ENCODE measurements at places on chromosomes 3 and 15.
A peak's percentile ranks its signal among the peaks of the same experiment; 100 is the strongest.

DNA sequence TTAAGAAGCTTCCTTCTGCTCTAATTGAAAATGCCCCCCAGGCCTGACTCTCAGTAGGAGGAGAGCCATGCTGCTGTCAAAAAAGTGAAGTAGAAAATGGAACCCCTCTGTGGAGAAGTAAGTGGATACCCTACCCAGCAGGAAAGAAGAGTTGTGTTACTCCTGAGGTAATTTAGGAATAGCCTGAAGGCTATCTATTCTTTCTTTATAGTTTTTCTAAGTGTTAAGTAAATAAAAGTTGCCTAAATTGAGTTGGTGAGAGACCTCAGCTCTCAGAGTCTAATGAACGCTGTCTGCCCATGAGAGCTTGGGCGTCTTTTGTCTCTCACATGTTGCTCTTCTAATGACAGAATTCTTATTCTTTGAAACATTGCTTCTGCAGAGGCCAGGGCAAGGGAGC lies 116.2 kb downstream of the NSUN3 start:
- DNase-seq, result no peak

DNA sequence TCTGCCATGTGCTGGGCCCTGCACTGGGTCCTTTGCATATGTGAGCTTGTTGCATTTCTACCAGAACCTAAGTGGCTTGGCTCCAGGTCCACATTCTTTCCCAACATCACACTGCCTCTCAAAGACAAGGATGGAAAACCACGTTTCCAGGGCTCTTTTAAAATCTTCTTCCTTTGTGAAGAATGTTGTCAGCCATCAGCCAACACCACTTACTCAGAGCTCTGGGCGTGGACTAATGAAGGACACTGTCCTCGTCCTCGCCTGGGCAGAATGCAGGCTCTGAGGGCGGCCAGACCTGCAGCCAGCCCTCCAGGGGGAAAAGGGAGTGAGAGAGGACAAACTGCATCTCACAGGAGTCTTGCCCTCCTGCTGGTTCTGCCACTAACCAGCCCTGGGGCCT lies 49.7 kb downstream of the MAGEF1 start:
- peak; percentile 70 for DNase-seq

DNA sequence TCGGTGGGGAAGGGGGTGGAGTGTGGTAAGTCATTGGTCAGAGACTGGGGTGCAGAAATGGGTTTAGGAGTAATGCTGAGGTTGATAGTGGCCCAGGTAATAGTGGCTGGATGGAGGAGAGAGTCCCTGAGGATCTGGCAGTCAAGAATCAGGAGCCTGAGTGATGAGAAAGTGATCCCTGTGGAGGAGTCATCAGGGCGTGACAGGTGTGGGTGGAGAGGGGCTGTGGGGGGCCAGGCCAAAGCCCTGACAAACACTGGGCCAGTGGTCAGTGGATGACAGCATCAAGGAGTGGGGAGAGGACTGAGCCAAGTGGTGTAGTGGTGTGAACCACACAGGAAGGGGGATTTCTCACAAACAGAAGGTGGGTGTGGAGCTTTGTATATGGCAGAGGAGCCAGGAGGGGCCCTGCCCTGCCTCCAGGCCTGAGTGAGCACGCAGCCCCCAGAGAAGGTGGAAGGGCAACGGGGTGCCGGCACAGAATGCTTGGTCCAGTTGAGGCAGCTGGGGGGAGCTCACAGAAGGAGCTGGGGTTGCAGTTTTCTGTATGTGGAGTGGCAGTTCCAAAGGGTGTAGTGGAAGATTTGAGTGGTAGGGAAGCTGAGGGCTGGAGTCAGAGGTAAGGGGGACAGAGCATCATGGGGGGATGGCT lies 77.1 kb downstream of the SPSB4 start:
- DNase-seq, result no peak

GRCh38 chr3:59245859-59246501 lies 196.2 kb upstream of the CFAP20DC start:
- peak; percentile 29 for DNase-seq

DNA sequence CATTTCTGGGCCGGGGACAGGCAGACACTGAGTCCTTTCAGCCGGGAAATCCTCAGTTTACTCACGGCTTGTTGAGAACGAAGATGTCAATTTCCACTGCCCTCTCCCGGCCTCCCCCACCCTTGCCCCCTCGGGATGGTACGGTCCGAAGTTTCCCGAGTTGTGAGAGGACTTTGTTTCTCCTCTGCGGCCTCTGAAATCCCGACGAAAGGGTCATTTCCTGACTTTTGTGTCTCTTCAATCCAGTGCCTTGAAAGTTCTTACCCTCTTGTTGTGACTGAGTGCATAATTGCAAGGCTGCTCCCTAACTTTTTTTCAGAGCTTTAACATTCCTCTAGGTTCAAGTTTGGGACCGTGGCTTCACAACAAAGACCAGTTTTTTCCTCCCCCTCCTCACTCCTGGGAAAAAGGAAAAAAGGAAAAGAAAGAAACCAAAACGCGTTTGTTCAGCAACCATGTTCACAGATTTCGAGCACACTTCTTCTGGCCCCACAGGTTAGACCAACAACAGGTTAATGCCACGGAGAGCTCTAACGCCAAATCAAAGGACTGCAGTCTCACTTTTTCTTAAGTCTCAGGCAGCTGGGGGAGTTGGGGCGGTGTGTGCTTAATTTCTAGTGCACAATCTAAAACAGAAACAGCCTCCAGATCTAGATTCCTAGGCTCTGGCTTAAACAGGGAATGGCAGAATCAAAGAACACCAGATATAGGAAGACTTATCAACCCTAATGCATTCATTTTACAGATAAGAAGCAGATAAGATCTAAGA lies 138.9 kb downstream of the TMCO5A start:
- DNase-seq, result no peak

DNA sequence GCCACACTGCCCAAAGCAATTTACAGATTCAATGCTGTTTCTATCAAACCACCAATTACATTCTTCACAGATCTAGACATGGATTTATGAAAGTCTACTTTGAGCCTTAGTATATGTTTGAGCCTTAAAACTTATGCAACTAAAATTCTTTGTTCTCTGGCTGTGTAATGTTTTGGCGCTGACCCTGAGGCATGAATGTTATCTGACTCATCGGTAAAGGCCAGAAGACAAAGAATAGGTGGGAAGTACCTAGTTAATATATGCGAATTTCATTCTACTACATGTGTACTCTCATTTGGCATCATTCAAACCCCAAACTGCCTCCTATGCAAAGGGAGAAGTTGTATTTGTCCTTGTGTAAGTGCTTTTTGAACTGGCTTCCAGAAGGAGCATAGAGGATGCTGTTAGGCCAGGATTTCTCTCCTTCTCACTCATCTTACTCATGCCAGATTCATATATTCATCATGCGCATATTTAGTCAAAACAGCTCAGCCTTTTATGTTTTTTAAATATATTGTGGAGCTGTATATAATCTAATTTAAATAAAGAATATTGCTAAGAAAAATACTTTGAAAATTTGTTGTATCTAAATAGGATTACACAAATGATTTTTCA lies 204.2 kb downstream of the NFKBIZ start:
- peak; percentile 45 for DNase-seq

GRCh38 chr3:131694376-131694775 lies 191.6 kb upstream of the MRPL3 start:
- DNase-seq, result peak; percentile 73

GRCh38 chr3:113247068-113247467 lies 35.7 kb downstream of the BOC start:
- DNase-seq, result no peak

- no peak for DNase-seq
Measured at GRCh38 chr15:31305796-31306425, 20.7 kb upstream of the KLF13 start.

DNA sequence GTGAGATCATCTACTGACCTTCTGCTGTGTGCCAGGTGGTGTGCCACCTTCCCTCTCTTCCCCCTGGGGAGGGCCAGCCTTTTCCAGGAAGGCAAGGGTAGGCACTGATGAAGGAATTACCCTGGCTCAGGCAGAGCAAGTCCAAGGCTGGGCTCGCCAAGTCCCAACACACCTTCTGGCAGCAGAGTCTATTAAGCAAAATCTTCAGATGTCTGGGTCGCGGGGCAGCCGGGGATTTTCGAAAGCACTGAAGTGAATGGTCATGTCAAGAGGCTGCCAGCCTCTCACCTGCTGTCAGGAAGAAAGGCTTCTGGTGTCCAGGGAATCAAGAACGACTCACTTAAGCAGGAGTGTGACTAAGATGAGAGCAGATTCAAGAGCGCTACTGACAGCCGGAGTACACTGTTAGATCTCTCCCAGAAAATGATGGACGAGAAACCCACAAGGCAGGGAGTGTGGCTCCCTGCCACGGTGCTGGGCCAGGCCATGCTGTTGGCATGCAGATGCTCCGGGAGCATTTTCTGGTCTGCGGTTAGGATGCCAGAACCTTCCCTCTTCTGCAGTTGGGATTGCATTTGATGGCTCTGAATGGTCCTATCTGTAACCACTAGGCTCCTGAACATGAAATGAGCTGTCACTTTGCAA lies 479.8 kb downstream of the SHQ1 start:
- peak; percentile 83 for DNase-seq

- DNase-seq, result peak; percentile 29
Measured at GRCh38 chr3:169118666-169119370, 544.7 kb downstream of the MECOM start.

GRCh38 chr15:69656271-69657030 lies 203.8 kb downstream of the RPLP1 start:
- no peak for DNase-seq

DNA sequence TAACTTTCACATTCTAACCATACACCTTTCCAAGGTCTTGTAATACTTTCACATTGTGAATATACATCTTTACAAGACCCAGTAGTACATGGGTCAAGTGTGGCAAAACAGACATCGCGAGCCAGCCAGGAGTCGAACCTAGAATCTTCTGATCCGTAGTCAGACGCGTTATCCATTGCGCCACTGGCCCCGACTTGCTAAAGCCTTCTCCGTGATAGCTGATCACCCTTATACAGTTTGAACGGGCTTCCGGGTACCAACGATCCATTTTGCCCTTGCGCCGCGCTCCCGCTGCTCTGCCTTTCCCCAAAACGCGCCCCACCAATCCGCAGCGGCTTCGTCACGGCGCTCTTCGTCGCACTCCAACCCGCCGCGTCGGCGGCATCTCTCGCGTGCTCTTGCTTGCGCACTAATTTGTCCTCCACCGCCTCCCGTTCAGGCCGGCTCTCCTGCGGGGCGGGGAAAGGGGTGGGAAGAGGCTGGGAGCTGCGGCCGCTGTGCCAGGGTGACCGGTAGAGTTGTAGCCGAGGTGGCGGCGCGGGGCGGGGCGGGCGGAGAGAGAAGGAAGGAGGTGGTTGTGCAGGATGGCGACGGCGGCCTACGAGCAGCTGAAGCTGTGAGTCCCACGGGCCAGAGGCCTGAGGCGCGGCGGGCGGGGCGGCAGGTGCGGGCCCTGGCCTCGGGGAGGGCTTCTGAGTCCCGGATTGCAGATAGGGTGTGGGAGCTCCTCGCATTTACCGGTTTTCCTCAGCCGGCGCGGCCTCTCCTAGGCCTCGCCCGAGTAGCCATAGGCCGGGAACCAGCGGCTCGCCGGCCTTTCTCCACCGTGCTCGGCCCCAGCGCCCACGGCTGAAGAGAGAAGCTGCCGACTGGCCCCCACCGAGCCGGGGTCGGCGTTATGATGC lies at the start of gene SACM1L:
Gene SACM1L (plus strand): TSS at position 515 of the 905 bp plus-strand sequence. CDS start 70 bp downstream, at position 585.
- peak; percentile 99 for DNase-seq

GRCh38 chr3:151931171-151931570 lies 57.7 kb downstream of the SUCNR1 start:
- DNase-seq, result no peak

DNA sequence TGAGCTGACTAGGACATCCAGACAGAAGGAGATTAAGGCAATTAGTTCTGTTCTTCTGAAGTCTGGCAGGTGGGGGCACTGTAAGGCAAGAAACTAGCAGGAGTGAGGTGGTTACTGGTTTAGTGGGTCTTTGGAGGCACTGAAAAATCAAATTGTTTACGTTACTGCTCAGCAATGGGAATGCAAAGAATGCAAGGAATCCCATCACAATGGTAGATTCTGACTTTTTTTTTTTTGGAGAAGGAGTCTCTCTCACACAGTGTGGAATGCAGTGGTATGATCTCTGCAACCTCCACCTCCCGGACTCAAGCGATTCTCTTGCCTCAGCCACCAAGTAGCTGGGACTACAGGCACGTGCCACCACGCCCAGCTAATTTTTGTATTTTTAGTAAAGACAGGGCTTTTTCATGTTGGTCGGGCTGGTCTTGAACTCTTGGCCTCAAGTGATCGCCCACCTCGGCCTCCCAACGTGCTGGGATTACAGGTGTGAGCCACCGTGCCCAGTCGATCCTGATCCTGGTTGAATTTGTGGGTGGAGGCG lies 16.4 kb downstream of the FAM107A start:
- DNase-seq, result peak; percentile 99

DNA sequence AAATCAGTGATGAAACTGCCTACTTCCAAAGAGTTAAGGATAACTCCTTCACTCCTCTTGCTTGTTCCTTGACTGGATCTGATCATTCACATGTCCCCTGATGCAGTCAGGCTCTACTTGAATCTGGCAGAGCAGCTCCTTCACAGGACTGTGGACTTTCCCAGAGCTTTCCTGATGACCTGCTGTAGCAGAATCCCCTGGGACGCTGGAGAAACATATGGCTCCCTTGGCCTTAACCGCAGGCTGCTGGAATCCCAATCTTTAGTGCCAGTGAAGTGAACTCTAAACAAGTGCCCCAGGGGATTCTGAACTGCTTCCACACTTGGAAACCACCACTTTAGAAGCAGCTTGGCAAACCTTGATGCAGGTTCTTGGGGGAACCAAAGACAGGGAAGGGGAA lies 217.8 kb downstream of the CHST2 start:
- DNase-seq, result peak; percentile 31

GRCh38 chr15:101828774-101829173 lies 16.8 kb downstream of the OR4F15 start:
- DNase-seq, result no peak

GRCh38 chr3:66629982-66630368 lies 129.2 kb upstream of the LRIG1 start:
- DNase-seq, result no peak

DNA sequence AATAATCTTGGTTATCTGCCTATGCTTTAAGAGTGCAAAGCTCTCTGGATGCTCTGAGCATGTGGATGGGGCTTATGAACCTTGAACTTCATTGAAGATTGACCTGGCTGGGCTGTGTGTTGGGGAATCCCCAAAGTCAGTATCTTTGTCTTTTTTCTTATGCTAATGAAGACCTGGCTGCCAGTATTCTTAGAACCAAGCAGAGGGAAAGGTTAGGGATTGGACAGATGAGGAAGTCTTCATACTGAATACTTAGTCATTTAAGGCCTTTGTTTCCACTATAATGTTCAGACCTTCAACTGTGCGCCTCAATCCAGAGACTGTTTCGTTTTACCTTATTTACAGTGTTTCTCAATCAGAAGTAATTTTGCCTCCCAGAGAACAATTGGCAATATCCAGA lies 42.5 kb upstream of the CMTM7 start:
- no peak for DNase-seq

- DNase-seq, result no peak
Measured at GRCh38 chr3:113234028-113234427, 22.7 kb downstream of the BOC start.

- no peak for DNase-seq
Measured at GRCh38 chr3:181534781-181535221, 176.9 kb upstream of the SOX2 start.

GRCh38 chr3:108123326-108123725 lies 32.5 kb upstream of the CD47 start:
- DNase-seq, result no peak

- no peak for DNase-seq
Measured at GRCh38 chr3:114441386-114441785, 147.6 kb downstream of the TIGIT start.
